ENCODE measurements at places on chromosomes 1 and 21.

DNA sequence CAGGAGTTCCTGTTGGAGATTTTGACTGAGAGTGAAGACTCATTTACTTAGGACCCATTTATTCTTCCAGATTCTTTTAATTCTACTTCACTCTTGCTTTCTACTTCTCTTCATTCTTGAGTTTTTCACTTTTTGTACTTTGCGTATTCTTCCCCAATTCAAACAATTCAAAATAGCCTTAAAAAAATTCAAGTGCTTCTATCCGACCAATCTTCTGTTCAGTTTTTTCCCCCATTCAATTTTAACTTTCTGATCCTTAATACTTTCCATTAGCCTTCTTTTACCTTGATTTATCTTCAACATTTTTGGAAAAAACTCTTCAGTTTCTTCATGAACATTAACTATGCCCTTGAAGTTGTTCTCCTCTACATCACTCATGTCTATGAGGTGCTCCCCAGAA, 21.1 kb downstream of the ZFYVE9 start:
- no peak for DNase-seq

- no peak for DNase-seq
These were observed at the start of gene ZSWIM5 for GRCh38 chr1:45205910-45206721. ZSWIM5 (minus strand) TSS chr1:45206605; CDS start chr1:45206350, 255 bp downstream.

GRCh38 chr1:217527151-217527550, 103.7 kb downstream of the GPATCH2 start:
- DNase-seq: no peak

DNA sequence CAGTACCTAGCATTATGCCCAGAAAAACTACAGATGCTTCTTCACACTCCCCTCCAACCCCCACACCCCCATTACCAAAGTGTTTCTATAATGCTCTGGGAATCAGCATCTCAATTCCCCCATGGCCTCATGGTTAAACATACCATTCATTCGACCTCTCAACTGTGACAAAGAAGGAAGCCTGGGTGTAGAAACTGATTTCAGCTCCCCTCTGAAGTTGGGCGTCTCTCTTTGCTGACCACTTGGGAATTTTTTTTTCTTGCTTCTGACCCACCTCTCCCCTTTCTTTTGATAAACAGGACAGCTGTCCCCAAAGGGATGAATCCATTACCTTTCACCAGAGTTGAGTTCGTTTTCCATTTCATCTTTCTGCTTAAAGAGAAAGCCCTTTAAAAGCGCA, 116.4 kb upstream of the HOOK1 start:
- DNase-seq: no peak

GRCh38 chr1:235131961-235132360, 3.3 kb upstream of the TOMM20 start:
- DNase-seq: no peak

GRCh38 chr1:119391749-119392148, 23.2 kb downstream of the HAO2 start:
- DNase-seq: no peak

DNA sequence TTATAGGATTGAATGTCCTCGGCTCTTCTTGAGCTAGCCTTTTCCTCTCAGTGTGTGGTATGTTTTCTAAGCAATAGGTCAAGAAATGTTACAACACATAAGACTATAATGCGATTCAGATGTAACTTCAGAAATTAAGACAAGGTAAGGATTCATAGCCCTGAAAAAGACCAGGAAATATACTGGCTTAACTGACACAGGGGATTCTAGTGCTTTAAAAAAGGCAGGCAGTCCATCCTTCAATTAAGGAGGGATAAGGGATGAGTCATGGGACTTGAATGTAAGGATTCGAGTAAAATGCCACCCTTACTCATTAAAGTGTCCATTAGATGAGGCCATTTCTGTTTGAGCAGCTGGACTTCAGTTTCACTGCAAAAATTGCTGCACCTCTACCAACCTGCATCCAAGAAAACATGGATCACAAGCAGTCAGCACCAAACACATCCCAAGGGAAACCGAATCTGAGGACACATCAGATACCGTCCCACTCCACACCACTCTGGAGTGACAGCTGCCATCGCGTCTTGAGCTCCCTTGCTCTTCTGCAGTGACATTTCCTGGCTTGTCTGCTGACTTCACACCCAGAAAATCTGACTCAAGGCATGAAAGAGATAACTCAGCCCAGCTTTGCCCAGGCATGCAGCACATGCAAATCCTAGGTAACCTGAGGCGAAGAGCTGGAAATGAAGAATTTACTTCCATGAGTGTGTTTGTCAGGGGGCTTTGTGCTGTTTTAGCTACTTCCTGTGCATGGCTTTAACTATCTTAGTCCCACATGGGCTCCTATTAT, 37.8 kb downstream of the NGF start:
- no peak for DNase-seq

DNA sequence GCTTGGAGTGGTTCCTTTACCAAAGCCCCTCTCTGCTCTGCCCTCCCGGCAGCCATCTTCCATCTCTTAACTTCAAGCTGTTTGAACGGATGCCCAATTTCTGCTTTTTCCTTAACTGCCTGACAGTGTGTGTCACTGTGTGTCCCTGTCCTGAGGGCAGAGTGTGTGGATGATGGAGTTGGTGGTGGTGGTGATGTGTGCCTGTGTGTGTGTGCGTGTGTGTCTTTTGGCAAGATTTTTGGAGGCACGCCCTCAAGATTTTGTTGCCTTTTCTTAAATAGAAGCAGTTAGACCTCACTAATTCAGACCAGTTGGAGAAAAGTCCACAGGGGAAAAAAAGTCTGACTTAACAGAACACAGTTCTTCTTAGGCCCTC, 30.3 kb downstream of the SERTAD4 start:
- no peak for DNase-seq

DNA sequence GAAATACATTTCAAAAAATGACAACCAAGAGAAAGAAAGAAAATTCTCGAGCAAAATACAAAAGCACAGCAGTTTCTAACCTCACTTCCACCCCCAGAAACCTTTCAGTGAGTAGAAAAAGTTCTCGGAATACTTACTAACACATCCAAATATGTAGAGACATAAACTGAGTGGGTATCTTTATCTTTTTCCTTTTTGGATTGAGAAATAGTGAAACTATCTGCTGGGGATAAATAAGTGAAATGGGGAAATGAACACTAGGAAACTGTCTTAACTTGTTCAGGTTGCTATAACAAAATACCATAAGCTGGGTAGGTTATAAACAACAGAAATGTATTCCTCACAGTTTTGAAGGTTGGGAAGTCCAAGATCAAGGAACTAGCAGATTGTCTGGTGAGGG, 72.0 kb downstream of the VCAM1 start:
- no peak for DNase-seq

DNA sequence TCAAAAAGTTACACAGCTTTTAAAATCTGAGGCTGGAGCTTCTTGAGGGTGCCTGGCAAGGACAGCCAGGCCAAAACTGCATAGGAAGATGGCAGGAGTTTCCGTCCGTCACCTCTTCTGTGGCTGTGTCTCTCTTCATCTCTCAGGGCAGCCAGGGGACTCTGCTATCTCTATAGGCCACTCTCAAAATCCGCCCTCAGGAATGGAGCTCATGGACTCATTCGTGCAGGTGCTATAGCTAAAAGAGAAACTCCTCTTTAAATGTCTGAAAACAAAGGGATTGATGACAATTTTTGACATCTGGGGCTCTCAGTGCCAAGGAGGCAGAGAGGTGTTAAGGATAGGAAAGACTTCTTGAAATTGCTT, 27.2 kb downstream of the OVAAL start:
- DNase-seq: no peak

- DNase-seq: no peak
These were observed 16.8 kb downstream of the LGR6 start for GRCh38 chr1:202210385-202210784.

- no peak for DNase-seq
These were observed 78.0 kb downstream of the CD247 start for GRCh38 chr1:167440345-167440744.

- no peak for DNase-seq
These were observed 164.7 kb downstream of the RUNX1 start for GRCh38 chr21:34884346-34884929.

DNA sequence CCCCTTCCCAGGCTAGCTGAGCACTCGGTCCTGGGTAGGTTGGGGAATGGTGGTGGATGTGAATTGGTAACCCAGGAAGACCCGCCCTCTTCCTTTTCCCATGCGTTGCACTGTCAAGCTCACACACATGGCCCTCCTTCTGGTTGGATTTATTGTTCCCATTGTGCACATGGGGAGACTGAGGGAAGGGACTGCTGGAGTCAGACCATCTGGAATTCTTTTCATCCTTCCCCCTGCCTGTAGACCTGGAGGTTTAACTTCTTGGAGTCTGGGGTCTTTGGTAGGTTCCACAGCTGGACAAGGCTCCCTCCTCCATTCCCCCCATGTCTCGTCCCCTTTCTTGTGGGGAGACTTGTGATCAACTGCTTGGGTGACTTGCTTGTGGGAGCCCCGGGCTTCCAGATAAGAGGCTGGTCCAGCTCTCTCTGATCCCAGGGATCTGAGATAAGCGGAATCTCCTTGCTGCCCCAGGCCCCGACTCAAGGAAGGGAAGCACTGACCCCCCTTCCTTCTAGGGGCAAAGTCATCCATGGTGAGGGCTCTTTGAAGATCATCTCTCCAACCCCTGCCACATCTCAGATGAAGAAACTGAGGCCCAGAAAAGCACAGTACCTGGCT, 55.7 kb upstream of the SYNC start:
- no peak for DNase-seq

All from omental fat pad (tissue), 4 donors.